Panc1 (cell line): ENCODE measurements at places on chromosomes 5 and 9. TPM values are rescaled to one million over a fixed set of nuclear protein-coding genes. Genes with fewer than 3 reads are reported as not detected.

PCDHGA9 gene
- 0.15 TPM for total RNA-seq

DNA sequence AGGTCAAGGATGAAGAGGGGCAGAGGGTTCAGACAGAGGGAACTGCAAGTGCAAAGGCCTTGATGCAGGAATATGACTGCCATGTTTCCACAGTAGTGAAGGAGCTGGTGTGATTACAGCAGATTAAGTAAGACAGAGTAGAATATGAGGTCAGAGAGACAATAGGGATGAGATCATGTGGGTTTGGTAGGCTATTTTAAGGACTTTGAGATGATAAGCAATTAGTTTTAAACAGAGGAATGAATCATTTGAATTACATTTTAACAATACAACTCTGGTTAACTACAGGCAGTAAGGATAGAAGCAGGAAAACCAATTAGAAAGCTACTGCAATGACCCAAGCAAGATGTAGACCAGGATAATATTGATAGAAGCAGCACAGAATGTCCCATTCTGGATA, 7.7 kb downstream of the CENPK start:
- no peak for DNase-seq

GRCh38 chr9:134162212-134162775, 2.1 kb downstream of the RNU6ATAC start:
- no peak for DNase-seq

PCDHGA2 gene
- 0.05 TPM for total RNA-seq

CLIC3 gene
- total RNA-seq, result 6.2 TPM

- DNase-seq, result no peak
These were observed 153.4 kb upstream of the TLX3 start for GRCh38 chr5:171155621-171156020.

GRCh38 chr9:82320566-82320965, 332.0 kb downstream of the SPATA31D1 start:
- DNase-seq, result no peak

LCN9 gene
- total RNA-seq, result not detected
